ELR (cell line): ENCODE measurements at places on chromosomes 7 and 10.
A peak's percentile ranks its signal among the peaks of the same experiment; 100 is the strongest.

DNA sequence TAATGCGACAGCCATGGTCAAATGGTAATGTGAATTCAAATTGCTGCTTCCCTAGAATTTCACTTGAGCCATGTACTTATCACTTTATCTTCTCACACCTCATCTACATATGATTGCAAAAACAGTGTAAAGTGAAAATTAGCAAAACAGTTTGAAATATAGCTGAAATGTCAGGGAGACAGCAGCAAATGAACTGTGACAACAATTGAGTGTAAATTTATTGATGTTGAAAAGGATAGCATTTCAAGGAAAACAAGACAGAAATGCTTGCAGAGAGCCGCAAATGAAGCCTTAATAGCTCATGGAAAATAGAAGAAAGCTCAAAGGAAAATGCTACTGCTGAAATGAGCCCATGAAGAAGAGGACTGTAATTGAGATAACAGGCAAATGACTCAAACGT lies 516.2 kb upstream of the POT1 start:
- DNase-seq: no peak

DNA sequence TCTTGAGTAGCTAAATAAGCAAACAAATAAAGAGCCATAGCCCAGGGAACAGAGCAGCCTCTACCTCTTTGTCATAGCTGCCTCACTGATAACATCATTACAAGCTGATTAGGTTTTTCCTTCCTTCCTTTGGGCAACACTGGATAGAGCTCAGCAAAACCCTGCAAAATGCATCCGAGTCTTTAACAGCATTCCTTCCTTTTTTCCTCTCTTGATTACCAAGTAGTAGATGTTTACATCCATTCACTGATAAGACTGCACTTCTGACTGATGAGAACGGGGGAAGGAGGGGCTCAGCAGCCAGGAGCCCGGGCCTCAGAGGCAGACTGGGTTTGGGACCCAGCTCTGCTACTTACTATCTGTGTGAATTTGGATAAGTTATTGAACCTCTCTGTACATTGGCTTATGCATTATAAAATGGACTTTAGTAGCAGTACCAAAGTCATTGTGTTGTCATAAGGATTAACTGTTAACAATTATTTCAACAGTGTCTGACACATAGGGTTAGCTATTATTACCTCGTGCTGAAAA lies 214.2 kb downstream of the ANK3 start:
- DNase-seq: no peak

DNA sequence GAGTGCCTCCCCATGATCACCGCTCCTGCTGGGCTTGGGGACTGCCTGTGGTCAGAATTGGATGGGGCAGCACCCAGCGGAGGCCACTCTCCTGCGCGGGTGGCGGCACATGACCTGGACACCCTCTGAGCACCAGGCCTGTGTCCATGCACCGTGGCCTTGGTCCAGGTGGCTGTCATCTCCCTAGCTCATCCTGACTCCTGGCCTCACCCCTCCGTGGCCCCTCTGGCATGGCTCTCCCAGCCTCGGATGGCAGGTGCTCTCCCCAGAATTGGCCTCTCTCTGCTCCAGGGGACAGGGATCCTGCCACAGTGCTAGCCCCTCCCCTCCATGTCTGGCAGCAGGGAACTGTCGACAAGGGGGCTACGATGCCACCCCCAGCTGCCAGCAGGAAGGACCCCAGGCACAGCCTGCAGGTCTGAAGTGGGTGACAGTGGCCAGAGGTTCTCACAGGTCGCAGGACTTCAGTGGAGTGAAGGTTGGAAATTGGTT lies 37.2 kb upstream of the BTBD16 start:
- DNase-seq: no peak

DNA sequence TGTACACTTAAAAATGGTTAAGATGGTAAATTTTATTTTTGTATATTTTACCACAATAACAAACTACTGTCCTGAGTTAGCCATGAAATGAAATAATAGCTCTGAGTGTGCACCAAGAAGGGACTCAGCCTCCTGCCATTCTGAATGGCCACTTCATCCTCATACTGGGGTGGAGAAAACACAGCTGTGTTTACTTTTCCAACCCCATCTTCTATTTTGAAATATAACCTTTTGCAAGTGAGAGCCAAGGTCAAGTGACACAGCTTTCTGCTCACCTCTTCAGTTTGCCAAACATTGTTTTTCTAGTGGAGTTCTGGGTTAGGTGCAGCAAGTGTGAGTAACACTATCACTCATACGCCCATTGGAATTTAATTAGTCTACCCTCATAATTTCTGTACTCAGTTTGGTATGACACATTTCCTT lies 107.4 kb upstream of the GLCCI1 start:
- DNase-seq: peak; percentile 61

- DNase-seq: peak; percentile 83
Measured at GRCh38 chr10:16644146-16644545, 122.5 kb upstream of the C1QL3 start.

- DNase-seq: no peak
Measured at GRCh38 chr10:1418031-1418550, 319.2 kb downstream of the ADARB2 start.

- DNase-seq: no peak
Measured at GRCh38 chr7:158032561-158033115, 555.0 kb downstream of the PTPRN2 start.

- no peak for DNase-seq
Measured at GRCh38 chr10:23694446-23694920, 255.6 kb downstream of the OTUD1 start.

- DNase-seq: peak; percentile 64
Measured at GRCh38 chr10:61140765-61141392, 196.9 kb upstream of the RHOBTB1 start.

- no peak for DNase-seq
Measured at GRCh38 chr10:103533827-103534226, 40.3 kb downstream of the NEURL1 start.

DNA sequence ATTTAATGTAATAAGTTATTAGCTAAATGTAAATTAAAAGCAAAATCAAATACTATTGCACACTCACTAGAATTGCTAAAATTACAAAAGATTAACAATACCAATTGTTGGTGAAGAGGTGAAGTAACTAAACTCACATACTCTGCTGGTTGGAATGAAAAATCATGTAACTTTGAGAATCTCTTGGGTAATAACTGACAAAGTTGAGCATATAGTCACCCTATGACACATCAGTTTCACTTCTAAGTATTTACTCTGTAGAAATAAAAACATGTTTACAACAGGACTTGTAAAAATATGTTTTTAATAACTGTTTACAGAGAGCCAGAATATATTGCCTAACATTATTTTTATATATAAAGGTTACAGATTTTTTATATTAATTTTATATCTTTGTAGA lies 33.6 kb downstream of the CNTNAP2 start:
- peak; percentile 65 for DNase-seq

- DNase-seq: no peak
Measured at GRCh38 chr10:22593636-22594198, 120.7 kb downstream of the PIP4K2A start.

DNA sequence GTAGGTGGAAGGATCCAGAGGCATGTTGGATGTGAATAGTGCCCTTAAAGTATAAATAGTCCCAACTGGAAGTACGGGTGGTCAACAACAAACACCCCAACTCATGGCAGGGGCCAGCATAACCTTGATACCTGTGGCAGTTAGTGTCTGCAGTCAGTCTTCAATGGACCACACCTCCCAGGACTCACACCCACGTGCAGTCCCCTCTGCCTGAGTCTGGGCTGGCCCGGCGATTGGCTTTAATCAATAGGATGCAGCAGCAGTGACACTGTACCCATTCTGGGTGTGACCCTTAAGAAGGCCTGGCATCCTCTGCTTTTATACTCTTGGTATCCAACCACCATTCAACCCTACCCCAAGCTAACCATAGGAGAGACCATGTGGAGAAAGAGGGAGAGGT lies 18.6 kb downstream of the DRGX start:
- DNase-seq: no peak

DNA sequence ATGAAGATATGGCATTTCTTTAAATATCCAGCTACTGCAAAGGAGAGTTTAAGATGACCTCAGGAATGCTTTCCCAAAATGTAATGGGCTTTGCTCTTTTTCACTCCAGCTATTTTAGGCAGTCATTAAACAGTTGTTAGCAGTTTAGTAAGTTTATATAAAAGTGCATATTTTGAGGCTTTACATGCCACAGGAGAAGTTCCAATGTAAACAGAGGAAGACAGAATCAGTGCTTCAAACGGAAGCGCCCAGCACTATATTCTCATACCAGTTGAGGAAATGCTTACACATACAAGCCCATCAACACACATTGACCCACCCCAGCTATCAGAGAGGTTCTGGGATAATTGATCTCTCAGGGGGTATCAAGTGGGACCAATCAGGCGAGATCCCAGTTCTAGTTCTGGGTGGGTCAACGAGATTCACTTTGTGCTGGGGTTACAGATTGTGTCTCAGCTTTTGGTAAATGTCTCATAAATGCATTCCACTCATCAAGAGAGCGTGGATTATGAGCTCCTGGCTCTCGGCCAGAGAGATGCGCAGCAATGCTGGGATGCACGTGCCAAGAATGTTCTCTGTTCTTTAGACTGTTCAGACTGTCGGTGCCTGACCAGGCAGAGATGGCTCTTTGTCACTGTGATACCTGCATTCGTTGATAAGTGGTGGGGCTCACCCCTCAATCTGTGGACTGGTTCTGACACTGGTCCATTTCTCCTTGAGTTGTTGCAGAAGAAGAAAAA lies 55.0 kb downstream of the CACNB2 start:
- DNase-seq: peak; percentile 4

- DNase-seq: no peak
Measured at GRCh38 chr7:42792841-42793240, 119.0 kb downstream of the C7orf25 start.

- peak; percentile 85 for DNase-seq
Measured at GRCh38 chr7:134619627-134620331, 26.9 kb upstream of the BPGM start.

GRCh38 chr10:79142064-79142491 lies 73.3 kb downstream of the ZMIZ1 start:
- peak; percentile 65 for DNase-seq

- no peak for DNase-seq
Measured at GRCh38 chr10:31669357-31669756, 259.3 kb downstream of the ARHGAP12 start.

GRCh38 chr7:92834507-92835260 lies 1.7 kb downstream of the CDK6 start:
- peak; percentile 45 for DNase-seq

DNA sequence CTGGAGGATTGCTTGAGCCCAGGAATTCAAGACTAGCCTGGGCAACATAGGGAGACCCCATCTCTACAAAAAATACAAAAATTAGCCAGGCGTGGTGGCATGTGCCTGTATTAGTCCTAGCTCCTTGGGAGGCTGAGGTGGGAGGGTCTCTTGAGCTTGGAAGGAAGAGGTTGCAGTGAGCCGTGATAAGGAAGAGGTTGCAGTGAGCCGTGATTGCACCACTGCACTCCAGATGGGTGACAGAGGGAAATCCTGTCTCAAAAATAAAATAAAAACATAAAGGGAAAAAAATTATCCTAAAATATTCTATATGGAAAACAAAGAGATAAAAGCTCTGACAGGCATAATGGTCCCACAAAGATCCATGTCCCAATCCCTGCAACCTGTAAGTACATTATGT lies 87.9 kb upstream of the KAT6B start:
- no peak for DNase-seq

DNA sequence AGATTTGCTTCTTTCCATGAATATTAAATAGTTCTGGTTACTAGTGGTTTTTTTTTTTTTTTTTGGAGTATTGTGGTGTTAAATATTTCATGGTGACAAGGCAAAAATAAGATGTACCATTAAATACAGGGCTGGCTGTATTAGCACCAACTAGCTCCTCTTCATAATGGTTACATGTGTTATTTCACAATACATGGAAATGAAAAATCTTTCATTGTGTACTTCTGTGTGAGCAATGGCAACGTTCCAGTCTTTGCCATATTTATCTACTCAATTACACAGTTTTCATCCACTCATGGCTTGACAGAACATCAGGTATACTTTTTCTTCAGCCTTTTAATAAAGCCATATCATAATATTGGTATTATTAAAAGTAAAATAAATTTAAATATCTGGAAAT lies 394.7 kb upstream of the GRM3 start:
- no peak for DNase-seq

DNA sequence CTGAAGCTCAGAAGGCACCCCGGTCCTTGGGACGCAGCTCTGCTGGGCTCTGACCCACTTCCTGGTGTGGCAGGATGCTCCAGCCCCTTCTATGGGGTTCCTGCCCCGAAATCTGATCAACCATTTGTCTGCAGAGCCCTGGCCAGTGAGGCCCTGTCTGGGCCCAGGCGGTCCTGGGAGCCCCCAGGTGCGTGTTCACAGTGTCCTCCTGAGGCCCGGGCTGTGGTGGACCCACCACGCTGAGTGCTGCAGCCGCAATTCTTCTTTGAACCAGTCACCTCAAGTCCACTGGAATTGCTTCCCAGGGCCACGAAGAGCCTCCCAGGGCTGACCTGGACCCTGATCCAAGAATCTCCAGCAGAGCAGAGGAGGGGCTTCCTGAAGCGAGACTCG lies 19.1 kb downstream of the KNDC1 start:
- no peak for DNase-seq

DNA sequence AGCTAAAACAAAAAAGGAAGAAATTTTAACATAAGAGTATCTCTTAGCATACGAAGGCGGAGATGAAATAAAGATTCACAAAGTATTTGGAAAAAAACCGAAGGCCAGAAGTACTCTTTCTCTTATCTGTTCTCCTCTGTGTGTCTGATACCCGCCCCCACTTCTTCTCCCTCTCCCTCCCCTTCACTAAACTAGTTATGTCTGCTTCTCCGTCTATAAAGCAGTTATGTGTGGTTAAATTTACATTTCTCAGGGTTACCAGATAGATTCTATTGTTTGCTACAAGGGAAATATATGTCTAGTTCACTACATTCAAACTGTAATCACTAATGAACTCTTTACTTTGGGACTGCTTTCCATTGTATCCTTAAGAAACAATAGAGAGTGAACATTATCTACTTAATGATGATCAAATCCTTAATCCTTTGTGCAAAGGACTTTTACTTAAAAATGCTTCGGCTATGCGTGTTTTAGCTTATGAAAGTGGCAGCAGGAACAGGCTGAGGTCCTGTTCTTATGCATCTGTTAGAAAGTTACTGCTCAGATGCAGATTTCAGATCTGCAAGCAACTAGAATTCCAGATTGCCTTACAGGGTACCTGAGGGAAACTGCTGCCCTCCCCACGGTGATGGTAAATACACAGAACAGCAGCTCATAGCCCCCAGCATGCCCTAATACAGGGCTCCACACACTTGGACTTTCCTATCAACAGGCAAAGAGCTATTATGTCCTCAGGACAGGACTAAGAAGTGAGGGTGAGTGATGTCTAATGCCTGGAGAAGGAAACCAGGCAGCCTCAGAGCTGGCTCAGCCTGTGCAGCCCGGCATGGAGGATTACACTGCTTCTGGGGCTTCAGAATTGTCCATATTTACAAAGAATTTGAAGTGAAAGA lies 273.3 kb downstream of the FZD1 start:
- DNase-seq: no peak
